ENCODE measurements at places on chromosomes 2 and 18.

- DNase-seq = no peak
Observed at GRCh38 chr2:233498126-233498525, 68.5 kb downstream of the USP40 start.

GRCh38 chr2:81213598-81213997 is 909.0 kb upstream of the LRRTM1 start:
- no peak for DNase-seq

DNA sequence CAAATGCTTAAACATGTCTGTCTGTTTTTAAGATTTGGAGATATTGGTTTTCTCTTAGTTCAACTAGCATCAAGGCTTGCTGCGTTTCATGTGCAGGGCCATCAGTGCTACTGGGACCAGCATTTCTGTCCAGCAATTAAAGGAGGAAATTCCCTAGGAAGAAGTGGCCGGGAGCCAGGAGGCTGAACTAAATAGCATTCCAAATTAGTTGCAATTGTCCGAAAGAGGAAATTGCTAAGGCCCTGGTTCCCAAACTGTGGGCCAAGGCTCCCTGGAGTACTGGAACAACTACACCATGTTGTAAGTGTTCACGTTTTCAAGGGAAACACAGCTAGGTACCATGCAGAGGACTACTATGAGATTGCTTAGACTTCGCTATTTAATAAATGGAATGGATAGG is 257.9 kb downstream of the PTPRM start:
- DNase-seq = no peak

GRCh38 chr18:2853926-2854664 is 7.3 kb downstream of the EMILIN2 start:
- DNase-seq = no peak

Measured in GM19239 (cell line).